ENCODE measurements at places on chromosomes 5 and 9.

- DNase-seq, result no peak
These were observed 1.6 kb downstream of the TSLP start for GRCh38 chr5:111072949-111073682.

DNA sequence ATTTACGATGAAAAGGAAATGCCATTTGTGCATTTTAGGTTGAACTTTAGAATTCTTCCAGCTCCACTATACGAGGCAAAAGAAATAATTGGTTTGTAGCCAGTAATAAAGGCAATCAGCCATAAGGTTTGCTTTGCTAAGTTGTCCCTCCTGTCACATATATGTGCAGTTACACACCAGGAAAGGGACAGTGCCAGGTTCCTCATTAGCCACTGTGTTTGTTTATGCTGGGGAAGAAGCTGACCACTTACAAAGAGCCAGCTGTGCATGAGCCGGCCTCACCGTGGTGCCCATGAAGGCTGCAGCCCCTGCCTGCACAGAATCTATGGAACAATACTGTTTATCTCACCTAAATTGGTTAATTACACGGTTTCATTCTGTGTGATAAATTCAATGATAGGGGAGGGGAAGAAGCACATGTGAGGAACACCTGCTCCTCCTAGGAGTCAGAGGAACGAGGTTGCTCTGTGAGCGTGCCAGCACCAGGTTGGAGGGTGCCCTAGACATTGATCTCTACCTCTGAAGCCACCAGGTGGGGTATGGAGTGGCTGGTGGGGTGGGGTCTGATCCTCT lies 173.8 kb upstream of the DAP start:
- DNase-seq, result no peak

DNA sequence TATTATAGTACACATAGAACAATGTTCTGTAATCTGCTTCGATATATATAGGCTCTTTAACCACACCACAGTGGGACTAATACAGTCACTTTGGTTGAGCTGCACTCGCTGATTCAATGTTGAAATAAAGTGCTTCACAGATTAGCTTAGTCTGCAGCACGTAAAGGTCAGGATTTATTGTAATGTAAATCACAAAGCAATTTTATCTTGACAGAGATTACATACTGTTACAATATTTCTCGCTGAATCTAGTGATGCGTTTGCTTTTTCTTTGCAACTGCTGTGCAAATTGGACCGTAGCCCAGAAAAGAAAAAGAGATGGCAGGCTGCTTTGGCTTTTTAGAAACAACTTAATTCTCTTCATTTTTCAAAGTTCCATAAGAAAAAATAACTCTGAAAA lies 52.9 kb downstream of the CETN3 start:
- no peak for DNase-seq

DNA sequence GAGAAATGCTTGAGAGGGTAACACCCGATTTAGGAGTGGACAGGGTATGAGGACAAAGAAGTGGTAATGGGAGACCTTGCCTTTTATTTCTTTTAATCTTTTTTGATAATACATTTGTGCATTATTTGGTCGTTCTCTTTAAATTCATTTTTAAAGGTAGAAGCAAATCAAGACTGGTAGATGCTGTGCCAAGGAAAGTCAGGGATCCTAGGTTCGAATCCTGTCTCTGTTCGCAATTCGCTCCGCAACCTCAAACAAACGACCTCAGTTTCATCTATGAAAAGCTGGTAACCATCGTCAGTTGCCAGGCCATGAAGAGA lies 353 bp upstream of the TMED9 start:
- no peak for DNase-seq

DNA sequence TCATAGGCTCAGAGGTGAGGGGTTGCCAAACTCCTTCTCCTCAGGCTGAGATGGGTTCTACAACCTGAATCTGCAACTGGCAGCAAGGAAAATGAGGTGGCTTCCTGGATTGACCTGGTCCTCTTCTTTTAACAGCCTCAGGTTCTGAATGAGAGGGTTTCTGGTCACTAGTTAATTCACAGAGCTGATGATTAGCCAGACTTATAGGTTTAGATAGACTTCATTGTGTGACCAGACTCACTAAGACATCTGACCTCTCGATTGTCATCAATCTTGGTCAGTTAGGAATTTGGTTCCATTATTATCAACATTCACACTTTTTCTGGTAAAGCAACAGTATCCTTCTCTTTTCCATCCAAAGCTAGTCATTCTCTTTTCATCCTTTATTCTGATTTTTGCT lies 257.9 kb downstream of the PAPPA start:
- no peak for DNase-seq

- DNase-seq, result no peak
These were observed 124.0 kb upstream of the PPP1R26 start for GRCh38 chr9:135355521-135356011.

DNA sequence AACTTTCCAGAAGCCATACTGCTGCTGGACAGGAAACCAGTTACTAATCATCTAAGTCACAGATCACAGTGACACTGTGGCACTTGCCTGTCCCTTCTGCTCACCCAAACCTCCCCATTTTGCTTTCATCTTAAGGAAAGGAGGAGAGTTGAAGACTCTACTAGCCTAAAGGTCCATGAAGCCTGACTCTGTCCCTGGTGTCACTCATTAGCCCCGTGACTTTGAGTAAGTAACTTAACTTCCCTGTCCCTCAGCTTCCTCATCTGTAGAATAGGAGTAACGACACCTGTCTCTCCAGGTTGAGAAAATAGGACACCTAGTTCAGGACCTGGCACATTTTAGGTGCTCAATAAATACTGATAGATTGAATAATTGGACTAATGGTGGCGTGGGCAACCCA lies 536 bp upstream of the SLC6A7 start:
- DNase-seq, result no peak

GRCh38 chr5:17907094-17907493 lies 272.8 kb downstream of the TAF11L14 start:
- DNase-seq, result no peak

- no peak for DNase-seq
These were observed 31.6 kb downstream of the ADRA1B start for GRCh38 chr5:159947708-159948358.

DNA sequence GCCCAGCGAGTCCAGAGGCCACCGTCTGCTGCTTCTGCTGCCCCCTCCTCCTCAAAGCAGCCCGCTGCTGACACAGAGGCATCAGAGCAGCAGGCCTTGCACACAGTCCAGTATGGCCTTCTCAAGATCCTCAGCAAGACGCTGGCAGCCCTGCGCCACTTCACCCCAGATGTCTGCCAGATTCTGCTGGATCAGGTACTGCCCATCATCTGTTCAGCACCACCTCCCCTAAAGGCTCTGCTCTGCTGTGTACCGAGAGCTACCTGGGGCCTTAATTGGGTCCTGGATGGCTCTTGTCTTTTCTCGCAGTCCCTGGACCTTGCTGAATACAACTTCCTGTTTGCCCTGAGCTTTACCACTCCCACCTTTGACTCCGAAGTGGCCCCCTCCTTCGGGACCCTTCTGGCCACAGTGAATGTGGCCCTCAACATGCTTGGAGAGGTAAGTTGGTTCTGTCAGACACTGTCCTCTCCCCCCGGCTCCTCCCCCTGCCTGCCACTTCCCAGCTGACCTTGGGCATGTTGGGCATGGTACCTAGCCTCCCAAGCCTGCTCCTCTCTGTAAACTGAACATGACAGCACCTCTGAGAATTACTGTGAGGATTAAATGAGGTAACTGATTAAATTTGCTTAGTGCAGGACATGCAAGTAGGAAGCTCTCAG lies 22.7 kb downstream of the SH3GLB2 start:
- no peak for DNase-seq

- no peak for DNase-seq
These were observed 1542.2 kb upstream of the CDH9 start for GRCh38 chr5:28580616-28581015.

DNA sequence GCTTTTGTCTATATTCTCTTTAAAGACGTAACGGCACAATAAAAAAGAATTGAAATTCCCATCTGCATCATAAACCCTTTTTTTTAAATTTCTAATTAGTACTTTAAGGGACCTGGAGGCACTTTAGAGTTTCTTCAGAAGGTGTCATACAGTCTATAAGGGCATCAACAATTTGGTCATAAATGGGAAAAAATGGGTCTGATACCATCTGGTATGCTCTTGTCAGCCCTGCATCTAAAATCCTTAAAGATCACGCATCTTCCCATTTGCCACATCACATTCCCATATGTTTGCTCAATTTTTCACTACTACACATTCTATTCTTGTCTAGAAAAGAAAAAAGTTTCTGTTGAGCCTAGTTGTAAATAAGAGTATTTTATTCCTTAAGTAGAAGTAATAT lies 53.8 kb downstream of the COX7C start:
- DNase-seq, result no peak

GRCh38 chr5:145991044-145991575 lies 54.7 kb downstream of the SH3RF2 start:
- no peak for DNase-seq

GRCh38 chr5:33792559-33792958 lies 99.2 kb downstream of the ADAMTS12 start:
- no peak for DNase-seq

DNA sequence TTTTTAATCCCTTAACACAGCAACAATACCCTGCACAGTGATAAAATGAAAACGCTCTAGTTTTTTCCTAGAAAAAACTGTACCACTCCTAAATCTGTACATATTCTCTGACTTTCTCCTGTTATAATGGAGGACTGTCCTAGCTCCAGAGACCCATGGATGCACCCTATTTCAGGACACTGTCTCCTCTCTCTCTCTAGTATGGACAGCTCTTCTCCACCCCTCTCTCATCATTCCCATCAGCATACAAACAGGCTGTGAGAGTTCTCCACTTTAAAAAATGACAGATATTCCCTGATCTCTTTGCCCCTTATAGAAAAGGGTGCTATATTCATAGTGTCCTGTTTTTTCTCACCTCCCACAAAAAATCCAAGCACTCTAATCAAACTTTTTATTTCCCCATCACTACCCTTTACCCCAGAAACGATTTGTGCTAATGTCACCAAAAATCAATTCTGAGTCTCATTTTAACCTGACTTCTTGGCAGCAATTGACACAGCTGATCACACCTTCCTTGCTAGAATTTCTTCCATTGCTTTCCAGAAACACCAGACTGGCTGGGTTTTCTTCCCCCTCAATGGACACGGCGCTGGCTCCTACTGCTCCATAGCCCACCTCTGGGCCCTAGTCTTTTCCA lies 20.7 kb downstream of the ZNF608 start:
- no peak for DNase-seq

DNA sequence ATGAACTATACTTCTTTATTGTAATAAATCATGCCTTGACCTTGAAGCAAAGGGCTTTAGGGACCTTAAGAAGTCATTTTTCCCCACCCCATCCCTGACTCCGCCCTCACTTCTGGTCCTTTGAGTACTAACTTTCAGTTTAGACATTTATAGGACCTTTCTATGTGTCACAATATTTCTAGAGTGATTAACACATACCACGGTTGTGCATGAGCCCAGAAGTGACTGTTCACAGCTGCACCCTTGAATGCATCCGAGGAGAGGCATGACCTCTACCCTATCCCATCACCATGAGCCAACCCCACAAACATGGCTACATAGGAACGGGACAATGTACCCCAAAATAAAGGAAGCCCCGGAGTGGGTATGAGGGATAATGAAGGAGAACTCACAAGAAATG lies 160.3 kb downstream of the HSD17B3 start:
- DNase-seq, result no peak

DNA sequence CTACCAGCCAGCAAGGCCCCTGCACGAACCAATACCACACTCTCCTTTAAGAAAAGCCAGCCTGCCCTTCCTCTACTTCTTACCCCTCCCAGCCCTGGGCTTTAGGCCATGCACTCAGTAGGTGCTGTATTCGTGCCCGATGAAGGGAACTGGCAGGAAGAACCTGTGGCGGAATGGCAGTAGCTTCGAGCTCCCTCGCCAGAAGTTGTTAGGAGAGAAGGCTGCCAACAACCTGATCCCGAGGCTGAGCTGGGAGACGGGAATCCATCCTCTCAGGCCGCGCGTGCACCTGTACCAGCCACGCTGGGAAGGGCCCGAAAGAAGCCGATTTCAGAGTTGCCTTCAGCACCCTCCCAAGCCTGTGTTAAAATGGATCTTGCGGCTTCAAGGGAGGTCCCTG lies 45.3 kb upstream of the AKNA start:
- no peak for DNase-seq

DNA sequence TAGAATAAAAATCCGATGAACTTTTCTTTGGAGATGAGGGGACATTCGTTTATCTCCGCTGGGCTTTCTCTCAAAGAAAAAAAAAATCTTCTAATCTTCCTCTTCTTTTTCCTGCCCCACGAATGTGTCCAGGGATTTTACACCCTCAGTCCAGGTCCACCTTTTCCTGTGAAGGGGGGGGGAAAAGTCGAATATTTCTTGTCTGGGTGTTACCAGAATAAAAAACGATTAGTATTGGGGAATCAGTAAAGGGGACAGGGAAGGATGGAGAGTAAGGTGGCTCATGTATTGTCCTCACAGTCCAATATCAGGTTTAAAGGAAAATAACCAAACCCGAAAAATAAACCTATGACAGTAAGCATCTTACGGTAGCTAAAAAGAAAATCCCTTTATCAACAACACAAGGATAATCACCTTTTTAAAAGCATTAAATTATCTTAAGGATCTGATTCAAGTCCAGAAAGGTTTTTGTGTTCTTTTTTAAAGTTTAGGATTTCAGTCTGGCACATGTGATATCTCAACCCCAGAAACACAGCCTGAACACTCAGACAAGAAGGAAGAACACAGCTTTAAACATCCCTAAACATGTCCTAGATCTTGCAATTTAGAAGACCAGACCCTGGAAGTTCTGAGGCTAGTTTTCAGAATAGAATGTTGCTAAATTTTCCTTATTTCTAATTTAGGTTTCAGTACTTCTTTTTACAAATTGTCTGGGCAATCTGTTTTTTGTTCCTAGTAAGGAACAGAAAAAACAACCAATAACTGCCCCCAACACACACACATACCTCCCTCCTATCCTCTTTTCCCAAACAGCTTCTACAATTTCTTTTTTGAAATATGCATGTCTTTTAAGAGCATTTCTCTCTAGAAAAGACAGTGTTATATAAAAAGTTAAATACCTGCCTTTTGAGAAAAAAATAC lies 1.2 kb downstream of the ZNF608 start:
- no peak for DNase-seq

- DNase-seq, result no peak
These were observed 7.8 kb upstream of the C9orf40 start for GRCh38 chr9:74960561-74960960.

DNA sequence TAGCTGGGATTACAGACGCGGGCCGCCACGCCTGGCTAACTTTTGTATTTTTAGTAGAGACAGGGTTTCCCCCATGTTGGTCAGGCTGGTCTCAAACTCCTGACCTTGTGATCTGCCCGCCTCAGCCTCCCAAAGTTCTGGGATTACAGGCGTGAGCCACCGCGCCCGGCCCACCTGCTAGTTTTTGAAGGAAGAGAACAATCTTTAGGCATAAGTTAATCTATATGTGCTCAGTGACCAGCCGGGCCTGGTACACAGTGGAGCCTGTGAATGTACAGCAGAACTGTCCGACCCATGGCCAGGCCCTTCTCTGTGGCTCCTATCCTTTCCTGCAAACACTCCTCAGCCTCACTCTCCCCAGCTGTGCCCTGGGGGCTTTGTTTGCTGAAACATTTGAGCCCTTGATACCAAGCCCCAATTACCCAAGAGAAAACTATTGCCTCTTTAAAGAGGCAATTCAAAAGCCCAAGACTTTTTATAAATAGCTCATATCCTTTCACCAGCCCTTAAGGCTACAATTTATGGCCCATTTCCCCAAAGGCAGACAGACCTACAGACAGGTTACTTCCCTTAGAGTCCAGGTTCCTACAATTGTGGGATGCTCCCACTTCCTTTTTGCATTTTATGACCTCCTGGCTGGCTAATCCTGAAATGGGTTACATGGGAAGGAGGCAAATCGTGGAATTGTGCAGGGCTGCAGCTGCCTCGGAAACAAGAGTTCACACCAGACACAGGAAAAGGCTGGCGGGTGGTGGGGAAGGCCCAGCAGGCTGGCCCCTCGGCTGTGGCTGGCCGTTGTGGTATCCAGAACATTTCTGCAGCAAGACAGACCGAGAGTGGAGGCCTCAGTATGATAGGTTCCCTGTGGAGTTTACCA lies 37.5 kb downstream of the SPRY4 start:
- no peak for DNase-seq

Data from stimulated activated CD8-positive, alpha-beta memory T cell treated with anti-CD3 and anti-CD28 coated beads, Interleukin-15, amount 100 ng/mL, for 24 hours (primary cell).